Stimulated activated CD4-positive, alpha-beta T cell treated with anti-CD3 and anti-CD28 coated beads, Interleukin-4, amount 100 ng/mL, for 4 hours (primary cell): ENCODE measurements at places on chromosomes 12 and 14.

DNA sequence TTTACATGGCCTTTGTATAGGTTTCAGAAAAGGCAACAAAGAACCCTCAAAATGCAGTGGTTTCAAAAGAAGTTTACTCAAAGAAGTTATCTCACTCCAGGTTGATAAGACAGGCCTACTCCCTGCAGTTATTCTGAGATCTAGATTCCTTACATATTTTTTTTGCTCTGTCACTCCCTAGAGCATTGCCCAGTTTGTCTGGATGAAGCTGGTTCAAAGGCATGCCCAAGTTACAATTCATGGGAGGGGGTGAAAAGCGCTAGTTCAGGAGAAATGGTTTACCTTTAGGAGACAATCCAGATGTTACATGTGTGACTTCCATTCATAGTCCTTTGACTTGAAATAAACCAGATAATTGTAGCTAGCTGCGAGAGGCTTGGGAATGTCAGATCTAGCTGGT lies 115.0 kb downstream of the TPH2 start:
- no peak for DNase-seq

DNA sequence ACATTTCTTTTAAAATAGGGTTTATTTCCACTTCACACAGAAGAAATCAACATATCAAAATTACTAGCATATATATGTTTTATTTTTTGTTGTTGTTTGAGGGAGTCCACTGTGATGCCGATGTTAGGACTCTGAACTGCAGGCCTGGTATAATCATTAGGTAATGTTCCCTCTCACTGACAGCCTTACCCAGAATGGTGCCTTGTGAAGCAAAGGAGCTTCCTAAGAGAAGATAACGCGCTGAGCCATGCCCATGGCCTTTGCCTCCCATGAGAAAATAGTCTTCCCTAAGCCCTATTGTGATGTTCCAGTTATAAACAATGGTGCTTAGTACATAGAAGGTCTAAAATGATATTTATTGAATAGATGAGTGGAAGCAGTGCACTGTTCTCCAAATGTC lies 12.0 kb downstream of the GNG2 start:
- DNase-seq = no peak

DNA sequence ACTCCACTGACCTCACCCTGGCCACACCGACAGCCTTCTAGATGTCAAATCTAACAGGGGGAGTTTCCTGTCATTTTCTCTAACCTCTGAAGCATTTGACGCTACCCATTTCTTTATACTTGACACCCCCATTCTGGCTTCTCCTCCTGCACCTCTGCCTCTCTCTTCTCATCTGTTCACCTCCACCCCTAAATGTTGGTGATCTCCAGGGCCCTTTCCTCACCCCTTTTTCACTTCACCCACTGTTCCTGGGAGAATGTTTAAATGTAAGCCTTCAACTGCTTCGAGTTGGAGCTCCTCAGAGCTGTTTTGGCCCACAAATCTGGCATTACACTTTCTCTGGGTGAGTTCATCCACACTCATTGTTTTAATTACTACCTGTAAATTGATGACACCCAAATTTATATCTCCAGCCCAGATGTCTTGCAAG lies 452 bp upstream of the RABGGTA start:
- no peak for DNase-seq

DNA sequence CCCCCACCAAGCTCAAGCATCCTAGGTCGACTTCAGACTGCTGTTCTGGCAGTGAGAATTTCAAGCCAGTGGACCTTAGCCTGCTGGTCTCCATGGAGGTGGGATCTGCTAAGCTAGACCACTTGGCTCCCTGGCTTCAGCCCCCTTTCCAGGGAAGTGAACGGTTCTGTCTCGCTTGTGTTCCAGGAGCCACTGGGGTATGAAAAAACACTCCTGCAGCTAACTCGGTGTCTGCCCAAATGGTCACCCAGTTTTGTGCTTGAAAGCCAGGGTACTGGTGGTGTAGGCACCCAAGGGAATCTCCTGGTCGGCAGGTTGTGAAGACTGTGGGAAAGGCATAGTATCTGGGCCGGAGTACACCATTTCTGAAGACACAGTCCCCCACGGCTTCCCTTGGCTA lies 44.6 kb upstream of the FKBP4 start:
- no peak for DNase-seq

- DNase-seq = no peak
Observed at GRCh38 chr14:93033084-93033982, 82.4 kb downstream of the ITPK1 start.

DNA sequence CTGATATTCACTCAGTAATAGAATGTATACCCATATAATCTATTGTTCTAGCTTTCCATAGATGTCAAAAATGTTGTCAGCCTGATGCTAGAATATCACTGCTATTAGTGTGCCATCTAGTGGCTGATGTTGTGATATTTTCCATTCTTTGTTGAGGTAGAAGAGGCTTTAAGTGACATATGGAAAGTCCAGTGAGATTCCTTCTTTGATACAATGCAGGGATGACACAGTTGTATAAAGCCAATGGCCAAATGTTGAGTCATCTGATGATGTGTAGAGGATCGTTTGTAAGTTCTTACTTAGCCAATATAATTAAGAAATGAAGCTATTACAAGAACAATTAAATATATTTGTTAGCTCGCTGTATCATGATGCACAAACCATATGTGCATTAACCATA lies 58.1 kb upstream of the PCED1B start:
- no peak for DNase-seq

DNA sequence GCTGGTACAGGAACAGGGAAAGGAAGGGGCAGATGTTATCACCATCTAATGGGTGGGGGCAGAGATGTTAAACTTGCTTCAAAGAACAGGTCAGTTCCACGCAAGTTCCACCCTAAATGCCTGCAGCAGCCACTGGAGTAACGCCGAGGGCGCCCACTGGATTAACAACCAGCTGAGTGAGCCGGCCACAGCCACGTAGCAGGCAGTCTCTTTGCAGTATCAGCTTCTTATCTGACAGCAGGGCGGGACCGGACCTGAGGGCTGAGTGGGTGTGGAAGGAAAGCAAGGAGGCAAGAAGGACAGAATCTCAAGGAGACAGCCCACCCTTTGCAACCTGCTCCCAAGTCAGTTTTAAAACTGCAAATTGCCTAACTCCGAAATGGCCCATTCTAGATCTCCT lies 38.4 kb upstream of the FOXN3 start:
- no peak for DNase-seq

GRCh38 chr14:83764656-83765599 lies 1765.0 kb upstream of the FLRT2 start:
- no peak for DNase-seq

- no peak for DNase-seq
Observed at GRCh38 chr12:39406262-39406661, 36.7 kb downstream of the KIF21A start.

DNA sequence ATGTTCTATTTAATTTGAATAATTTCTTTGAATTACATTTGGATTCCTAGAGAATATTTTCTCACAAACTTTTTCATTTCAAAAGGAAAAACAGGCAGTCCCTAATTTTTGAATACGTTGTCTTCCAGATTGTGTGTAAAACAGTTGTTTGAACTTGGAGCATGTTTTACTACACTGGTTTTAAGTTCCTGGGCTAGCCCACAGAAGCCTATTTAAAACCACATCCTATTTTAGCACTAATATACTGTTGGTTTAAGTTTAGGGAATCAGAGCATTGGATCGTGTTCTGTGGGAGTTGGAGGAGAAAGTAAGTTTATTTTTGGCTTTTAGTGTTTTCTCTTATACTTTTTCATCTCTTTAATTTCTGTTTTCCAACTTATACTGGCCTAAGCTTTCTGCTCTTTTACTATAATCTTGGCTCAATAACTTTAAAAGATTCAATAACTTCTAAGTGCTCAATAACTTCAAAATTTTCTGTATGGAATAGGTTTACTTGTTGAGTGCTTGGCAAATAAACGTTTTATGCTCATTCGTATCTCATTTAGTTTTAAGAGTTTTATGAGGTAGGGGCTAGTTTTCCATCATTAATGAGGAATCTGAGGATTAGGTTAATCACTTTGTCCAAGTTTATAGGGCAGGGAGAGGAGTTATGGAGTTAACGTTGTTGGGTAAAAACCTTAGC lies 14.9 kb downstream of the LEMD3 start:
- no peak for DNase-seq

DNA sequence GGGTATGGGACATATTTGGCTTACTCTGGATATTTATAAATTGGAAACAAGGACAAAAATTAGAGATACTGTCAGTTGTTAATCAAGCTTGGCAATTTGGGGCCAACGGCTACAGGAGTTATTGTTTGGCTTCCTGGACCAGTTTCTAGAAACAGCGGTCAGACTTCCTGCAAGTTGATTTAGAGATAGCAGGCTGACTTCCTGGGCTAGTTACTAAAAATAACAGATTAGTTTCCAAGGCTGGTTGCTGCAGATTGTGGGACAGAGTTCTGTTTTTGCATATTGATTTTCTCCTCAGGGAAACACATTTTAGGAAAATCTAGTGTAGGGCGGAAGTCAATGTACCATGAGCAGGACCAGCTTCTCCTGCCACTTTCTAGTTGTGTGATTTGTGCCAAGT lies 144.0 kb upstream of the TMPO start:
- no peak for DNase-seq

DNA sequence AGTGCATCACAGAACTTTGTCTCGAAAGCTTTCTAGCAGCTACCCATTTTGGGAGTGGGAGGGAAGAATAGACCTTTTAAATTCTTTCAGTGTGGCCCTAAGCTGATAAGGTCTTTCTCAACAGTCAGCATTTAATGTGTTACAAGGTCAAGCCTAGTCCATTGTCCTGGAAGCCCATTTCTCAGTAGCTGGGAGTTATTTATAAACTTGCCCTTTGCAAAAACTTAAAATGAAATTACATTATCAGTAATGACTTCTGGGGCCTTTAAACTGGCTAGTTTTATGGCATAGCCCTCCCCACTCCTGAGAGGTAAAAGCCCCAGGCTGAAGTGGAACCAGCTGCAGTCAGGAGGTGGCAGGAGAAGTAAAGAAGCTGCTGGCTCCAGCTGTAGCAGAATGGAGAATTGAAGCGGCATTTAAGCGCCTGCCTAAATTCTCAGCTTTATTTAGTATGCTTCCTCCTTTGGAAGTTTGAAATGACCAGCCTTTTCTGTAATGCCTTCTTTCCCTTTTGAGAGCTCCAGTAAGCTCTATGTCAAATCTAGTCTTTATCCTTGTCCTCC lies 12.4 kb downstream of the COPZ1 start:
- no peak for DNase-seq

DNA sequence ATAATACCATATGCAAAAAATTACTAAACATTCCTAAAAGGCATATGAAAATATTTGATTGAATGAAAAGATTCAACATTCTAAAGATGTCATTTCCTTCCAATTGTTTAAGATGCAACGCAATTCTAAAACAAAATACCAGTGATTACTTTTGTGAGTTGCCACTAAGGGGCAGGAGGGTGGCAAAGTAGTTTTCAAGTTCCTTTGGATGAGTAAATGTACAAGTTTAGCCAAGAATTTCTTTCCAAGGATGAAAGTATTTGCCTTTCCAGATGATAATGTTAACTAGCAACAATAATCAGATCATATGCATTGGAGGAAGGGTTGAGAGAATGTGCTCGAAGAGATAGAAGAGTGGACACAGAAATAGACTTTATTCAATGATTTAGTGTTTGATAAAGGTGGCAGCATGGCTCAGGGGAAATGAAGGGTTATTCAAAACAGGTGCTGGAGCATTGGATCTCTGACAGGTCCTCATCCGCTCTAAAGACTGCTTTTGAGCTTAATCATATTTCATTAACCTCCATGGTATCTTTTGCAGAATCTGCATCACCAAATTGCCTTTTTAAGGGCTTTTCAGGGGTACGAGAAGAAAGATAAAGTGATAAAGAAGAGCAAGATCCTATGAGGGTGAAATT lies 678.5 kb upstream of the TBX3 start:
- DNase-seq = no peak

DNA sequence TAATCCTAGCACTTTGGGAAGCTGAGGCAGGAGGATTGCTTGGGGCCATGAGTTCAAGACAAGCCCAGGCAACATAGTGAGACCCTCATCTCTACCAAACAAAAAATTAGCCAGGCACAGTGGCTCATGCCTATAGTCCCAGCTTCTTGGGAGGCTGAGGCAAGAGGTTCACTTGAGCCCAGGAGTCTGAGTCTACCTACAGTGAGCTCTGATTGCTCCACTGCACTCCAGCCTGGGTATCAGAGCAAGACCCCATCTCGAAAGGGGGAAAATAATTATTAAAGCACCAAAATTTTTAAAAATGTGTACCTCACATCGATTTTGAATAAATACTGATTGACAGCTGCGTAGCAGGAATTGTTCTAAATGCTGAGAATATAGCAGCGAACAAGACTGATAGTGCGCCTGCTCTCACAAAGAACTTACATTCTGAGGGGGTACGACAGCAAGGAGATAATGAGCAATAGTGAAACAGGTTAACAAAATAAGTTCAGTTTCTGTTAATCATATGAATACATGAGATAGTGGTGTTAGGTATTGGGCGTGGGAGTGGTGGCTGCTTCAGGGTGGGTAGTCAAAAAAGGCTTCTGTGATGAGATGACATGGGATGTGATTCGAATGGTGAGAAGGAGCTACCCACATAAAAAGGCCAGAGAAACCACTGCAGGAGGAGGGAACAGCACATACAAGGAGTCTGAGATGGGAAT lies 19.6 kb downstream of the HCFC2 start:
- no peak for DNase-seq

DNA sequence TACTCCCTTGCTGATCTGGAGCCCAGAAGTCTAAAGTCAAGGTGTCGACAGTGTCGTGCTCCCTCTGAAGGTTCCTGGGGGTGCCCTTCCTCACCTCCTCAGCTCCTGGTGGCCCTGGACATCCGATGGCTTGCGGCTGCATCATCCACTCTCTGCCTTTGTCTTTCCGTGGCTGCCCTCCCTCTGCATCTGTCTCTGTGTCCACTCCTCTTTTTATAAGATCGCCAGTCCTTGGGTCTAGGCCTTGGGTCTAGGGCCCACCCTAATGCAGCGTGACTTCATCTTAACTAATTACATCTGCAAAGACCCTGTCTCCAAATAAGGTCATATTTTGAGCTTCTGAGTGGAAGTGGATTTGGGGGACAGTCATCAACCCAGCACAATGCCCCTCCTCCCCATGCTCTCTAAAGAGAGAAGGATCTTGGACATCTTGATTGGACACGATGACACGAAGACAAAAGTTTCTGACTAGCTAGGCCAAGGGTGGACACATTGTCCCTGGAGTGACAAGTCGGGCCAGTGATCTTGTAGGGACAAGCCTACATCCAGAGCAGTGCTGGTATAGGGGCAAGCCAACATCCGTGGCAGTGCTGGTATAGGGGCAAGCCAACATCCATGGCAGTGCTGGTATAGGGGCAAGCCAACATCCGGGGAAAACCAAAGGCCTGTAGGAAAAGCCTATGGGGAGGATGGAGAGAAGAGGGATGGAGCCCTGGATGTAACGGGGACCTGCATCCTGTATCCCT lies 93.9 kb upstream of the DIO3 start:
- DNase-seq = no peak
